ENCODE measurements at places on chromosomes 6 and 20.

- no peak for DNase-seq
Observed at GRCh38 chr6:20661721-20662120, 127.5 kb downstream of the CDKAL1 start.

DNA sequence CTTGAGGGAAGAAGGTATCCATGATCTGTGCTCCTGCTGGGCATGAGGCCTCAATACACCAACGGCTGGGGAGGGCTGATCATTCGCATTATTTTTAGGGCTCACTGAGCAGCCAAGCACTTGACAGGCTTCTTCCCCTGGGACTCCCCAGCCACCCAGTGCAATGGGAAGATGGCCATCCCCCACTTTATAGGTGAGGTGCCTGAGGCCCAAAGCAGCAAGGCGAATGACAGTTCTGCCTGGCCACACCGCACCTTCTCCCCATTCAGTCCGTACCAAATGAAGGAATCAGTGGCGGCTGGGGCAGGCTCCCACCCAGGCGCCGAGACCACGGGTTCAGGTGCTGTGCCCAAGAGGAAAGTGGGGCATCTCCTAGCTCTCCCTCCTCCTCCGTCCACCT lies 4.4 kb upstream of the FAM209A start:
- DNase-seq = no peak

- DNase-seq = no peak
Observed at GRCh38 chr6:166907373-166907841, 48.9 kb downstream of the RNASET2 start.

GRCh38 chr20:3172126-3172932 lies 1.0 kb downstream of the LZTS3 start:
- DNase-seq = no peak

- DNase-seq = no peak
Observed at GRCh38 chr6:53233309-53233708, 84.7 kb upstream of the GCM1 start.

DNA sequence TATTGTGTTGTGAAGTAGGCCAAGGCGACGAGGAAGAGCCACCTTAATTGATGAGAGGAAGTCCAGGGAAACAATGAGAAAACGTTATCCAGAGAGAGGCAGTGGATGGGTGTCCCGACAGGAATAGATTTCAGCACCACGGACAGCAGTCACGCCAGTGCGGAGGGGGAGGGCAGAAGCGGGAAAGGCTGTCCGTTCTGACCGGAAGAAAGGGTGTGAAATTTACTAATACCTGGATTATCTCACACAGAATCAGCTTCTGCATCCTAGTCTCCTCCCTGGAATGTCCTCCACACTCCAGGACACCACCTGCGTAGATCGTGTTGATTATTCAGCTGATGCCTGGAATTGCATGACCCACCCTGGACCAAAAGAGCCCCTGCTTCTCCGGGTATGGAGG lies 7.4 kb upstream of the BPIFA3 start:
- DNase-seq = peak; percentile 24

DNA sequence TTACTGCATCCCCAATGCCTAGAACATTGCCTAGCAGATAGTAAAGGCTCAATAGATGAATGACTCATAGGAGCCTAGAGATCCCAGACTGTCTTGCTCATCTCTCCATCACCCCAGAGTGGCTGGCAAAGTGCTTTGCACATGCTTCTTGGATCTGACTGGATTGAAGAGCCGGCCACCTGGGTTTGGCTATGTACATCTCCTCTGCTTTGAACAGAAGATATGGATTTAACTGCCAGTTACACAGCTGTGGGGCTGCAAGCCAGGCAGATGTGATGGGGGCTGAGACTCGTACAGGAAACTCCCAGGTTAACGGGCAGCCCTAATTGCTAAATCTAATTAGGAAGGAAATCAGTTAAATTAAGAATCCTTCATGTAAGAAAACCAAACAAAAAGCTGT lies 28.6 kb downstream of the MYLIP start:
- DNase-seq = no peak

- peak; percentile 31 for DNase-seq
Observed at GRCh38 chr6:150025201-150025917, at the start of gene RAET1L. Gene RAET1L (minus strand): TSS chr6:150025532. CDS start chr6:150025471, 61 bp downstream.

GRCh38 chr6:13557841-13558240 lies 16.6 kb upstream of the SIRT5 start:
- DNase-seq = no peak

DNA sequence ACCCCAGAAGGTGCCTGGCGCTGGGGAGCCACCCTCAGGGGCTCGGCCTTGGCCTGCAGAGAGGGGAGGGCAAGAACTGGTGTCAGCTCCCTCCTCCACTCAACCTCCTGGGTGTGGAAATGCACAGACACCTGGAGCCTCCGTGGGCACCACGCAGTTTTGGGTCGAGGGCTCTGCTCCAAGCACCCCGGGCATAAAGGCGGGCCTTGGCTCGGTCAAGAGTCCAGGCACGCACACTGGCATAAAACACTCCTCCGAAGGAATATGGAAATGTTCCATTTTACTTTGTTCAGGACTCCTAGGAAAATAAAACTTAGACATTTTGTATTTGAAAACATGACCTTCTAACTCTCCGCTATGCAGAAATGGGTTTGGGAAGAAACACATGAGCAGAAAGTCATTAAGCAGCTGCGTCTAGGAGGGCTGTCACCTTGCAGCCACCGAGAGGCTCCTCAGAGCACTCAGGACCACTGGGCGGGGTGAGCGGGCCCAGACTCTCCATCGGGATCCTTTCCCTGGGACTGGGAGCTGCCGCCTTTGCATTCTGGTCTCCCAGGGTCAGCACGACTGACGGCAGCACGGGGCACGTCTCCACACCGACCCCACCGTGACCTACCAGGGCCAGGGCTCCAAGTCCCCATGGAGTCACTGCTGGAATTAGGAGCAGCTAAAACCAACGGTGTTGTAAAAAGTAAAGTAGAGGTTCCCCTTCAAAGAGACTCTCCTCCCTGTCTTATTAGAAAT lies 46.0 kb upstream of the DACT2 start:
- DNase-seq = no peak

- DNase-seq = no peak
Observed at GRCh38 chr20:36096435-36096834, 58.1 kb upstream of the EPB41L1 start.

- no peak for DNase-seq
Observed at GRCh38 chr20:47529840-47530239, 28.2 kb downstream of the NCOA3 start.

DNA sequence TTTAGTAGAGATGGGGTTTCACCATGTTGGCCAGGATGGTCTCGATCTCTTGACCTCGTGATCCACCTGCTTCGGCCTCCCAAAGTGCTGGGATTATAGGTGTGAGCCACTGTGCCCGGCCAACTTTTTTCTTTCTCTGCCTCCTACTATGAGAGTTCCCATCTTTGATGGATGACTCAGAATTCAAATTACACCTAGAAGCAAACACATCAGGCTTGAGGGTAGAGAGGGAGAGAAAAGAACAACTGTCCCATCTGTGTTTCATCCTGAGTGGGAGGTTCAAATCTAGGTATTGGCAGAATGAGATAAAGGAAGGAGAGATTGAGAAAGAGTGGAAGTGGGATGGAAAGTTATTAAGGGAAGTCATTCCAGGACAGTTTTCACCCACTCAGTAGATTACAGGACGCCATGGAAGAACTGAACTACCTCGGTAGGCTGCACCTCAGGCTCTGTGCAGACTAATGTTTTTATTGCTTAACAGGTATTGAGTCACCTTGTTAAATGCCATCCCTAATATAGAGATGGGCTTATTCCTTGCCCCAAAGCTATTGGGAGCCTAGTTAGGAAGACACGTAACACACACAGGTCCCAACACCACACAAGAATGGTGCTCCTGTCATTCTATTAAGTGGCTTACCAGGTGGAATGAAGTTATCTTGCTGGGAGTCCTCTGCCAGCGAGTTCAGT lies 275.7 kb downstream of the SOX4 start:
- DNase-seq = no peak

DNA sequence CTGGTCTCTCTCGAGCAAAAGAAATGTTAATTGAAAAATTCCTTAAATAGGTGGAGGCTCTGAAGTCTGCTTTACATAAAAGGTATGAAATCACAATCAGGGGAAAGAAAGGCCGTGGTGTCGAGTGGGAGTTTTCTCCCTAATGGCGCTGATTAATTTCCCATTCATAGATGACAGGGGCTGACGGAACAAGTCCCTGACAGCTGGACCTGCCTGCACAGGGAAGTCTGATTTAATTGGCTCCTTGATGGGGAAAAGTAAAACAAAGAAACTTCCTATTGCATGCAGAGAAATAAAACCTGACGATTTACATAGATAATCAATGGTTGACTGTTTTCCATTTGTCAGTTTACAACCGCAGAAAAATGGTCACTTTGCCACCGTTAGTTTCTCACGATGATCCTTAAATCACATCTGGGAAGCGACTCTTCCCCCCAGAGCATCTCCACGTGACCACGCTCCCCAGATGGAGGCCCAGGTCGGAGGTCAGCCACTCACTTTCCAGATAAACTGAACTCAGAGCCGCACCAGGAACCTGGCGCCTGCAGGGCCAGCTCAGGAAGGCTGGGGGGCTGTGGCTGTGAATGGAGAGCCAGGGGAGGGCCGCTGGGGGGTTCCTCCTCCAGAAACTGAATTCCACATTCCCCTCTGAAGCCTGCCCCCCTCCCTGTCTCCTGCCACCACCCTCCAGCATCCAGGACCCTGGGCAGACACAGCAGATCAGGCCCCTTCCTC lies 55.3 kb downstream of the DLL1 start:
- DNase-seq = no peak

DNA sequence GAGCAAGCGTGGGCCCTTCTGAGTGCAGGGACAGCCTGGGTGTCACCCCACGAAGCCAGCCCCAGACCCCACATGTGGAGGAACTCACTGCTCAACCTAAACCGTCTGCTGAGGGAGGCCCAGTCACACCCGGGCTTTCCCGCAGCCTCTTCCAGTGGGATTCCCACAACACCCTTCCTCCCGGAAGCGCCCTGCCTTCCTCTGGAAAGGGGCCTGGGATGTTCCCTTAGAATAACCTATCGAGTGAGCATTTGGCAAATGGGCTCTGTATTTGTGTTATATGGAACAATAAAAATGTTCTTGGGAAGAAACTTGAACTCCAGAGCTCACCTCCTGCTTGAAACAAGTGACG lies 100.0 kb upstream of the DUSP22 start:
- no peak for DNase-seq

DNA sequence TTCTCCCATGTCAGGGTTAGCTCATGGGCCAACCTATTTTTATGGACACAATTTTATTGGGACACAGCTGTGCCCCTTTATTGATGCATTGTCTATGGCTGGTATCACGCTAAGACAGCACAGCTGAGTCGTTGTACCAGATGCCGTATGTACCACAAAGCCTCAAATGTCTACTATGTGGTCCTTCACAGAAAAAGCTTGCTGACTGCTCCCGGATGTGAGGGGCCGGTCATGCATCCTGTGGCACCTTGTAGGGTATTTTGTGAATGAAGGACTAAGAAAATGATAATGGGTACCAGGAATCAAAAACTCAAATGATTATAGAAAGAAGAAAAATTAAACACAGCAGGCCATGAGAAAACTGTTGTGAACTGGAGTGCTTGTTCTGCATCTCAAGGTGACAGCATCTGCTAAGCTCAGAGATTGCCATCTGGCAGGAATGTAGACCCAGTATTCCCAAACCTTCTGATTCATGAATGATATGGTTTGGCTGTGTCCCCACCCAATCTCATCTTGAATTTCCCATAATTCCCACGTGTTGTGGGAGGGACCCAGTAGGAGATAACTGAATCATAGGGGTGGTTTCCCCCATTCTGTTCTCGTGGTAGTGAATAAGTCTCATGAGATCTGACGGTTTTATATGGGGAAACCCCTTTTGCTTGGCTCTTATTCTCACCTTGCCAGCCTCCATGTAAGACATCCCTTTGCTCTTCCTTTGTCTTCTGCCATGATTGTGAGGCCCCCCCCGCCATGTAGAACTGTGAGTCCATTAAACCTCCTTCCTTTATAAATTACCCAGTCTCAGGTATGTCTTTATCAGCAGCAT lies 248.5 kb downstream of the TSHZ2 start:
- no peak for DNase-seq

DNA sequence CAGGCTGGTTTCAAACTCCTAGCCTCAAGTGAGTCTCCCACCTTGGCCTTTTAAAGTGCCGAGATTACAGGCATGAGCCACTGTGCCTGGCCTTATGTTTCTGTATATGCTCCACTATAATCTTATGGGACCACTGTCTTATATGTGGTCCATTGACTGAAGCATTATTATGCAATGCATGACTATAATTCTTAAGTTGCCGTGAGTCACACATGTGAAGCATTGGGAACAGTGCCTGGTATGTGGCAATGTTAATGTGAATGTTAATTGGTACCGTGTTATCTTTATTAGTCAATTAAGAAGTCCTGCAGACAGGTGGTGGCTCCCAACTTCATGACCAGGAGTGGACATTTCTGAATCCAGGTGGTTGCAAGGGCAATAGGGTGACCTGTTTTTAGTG lies 14.7 kb upstream of the ASXL1 start:
- no peak for DNase-seq

- DNase-seq = peak; percentile 52
Observed at GRCh38 chr20:13736436-13737191, 48.1 kb downstream of the ESF1 start.

DNA sequence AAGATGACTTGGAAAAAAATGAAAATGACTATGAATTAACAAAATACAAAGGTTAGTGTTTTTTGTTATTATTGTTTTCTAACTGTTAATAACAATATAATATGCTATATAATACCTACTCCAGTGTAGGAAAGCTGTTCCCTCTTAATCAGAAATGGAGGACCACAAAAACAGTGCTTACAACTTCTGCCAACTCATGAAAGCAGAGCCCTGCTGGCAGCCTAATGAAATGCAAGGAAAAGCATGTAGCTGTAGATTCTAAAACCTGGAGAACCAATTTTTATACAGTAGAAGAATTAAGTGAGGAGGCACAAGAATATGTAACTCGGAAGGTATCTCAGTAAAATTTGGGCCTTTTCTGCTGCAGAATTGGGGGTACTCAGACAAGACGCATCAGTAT lies 29.4 kb downstream of the PHIP start:
- DNase-seq = no peak

GRCh38 chr20:45450097-45450818 lies 19.3 kb upstream of the WFDC2 start:
- no peak for DNase-seq

GRCh38 chr20:45592574-45593189 lies 13.6 kb upstream of the WFDC8 start:
- peak; percentile 23 for DNase-seq

DNA sequence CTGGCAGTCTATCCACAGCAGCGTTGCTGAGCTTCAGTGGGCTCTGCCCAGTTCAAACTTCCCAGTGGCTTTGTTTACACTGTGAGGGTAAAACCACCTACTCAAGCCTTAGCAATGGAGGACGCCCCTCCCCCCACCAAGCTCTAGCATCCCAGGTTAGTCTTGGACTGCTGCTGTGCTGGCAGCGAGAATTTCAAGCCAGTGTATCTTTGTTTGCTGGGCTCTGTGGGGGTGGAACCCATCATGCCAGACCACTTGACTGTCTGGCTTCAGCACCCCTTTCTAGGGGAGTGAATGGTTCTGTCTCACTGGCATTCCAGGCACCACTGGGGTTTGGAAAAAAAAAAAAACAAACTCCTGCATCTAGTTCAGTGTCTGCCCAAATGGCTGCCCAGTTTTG lies 249.7 kb upstream of the SYNCRIP start:
- no peak for DNase-seq
